Cardiac fibroblast (primary cell): ENCODE measurements at places on chromosomes 3 and 15.

DNA sequence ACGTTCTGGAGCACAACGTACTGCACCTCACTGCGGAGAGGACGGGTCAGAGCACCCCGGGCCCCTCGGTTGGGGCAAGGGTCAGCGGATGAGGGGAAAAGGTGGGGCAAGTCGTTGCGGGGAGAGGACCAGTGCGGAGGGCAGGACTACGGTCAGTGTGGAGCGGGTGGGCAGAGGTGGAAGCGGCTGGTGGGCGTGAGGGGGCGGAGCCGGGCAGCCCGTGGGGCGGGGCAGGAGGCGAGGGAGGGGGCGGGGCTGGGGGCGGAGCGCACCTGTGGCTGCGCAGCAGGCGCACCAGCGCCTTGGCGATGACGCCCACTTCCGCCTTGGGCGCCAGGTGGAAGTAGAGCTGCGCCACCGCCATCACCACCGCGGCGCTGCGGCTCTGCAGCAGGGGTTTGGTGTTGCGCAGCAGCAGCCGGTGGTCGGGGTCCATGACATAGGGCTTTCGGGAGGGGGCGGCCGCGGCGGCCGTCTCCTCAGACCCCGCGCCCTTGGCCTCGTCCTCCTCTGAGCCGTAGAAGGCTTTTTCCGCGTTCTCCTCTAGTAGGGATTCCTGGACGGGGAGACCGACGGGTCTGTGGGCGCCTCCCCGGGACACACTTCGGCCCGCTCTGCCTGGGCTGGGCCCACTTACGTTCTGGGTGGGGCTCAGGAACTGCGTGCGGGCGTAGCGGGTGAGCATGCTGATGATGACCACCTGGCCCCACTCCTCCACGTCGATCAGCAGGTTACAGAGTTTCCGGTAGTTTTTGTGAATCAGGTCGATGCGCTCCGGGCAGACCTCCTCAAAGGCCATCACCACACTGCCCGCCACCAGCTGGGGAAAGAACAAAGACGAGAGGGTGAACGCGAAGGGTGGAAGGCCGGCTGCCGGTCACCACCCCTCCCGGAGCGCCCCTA lies 29.2 kb downstream of the AP3B2 start:
- DNase-seq: no peak

DNA sequence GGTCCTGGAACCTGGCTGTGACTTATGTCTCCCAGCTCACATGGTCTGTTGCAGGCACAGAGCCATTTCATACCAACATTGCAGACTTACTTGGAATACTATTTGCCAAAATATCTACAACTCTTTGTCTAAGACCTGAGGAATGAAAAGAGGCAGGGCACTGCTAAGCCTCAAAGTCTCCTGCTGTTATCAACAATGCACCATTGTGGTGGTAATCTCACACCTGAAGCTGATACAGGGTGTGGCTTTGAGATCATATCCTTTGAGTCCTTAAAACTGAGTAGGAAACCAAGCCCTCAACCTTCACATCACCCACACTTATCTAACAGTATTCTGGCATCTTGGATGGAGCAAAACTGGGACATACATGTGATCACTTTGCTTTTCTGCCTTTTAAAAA lies 782.0 kb downstream of the EPHA3 start:
- no peak for DNase-seq

DNA sequence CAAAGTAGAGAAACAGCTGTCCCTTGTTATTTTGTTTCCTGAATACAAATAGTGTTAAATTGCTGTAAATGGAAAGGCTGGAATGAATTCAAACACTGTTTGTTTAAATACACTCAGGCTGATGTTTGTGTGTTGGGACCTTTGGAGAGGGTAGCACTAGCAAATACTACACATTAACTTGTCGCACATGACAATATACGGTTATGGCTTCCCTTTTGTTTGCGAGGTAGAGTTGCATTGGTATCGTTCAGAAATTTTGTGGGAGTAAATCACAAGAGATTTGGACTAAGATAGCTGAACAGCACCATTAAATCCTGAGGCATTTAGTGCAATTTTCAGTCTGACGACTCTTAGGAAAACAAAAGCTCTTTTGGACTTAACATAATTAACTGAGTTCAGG lies 213.0 kb upstream of the ROBO2 start:
- no peak for DNase-seq

DNA sequence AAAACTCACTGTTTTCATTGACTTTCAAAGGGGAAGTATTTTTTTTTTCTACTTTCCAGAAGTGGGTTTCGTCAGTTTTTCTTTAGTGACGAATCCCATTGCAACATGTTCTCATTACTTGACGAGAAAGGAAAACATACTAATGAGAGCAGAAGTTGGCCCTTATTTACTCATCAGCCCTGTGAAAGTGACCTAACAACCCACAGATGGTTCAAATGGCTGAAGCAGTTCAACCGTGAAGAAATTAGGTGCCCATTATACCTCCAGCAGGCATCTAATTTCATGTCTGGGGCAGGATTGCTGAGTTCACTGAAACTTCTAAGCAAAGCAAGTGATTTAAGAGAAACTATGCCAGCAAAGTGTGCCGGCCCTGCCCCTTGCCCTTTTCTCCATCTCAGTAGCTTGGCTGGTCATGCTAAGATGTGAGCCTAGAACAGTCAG lies 9.0 kb downstream of the AQP9 start:
- peak; percentile 33 for DNase-seq

- DNase-seq: no peak
Measured at GRCh38 chr3:184977796-184978195, 165.8 kb downstream of the VPS8 start.

DNA sequence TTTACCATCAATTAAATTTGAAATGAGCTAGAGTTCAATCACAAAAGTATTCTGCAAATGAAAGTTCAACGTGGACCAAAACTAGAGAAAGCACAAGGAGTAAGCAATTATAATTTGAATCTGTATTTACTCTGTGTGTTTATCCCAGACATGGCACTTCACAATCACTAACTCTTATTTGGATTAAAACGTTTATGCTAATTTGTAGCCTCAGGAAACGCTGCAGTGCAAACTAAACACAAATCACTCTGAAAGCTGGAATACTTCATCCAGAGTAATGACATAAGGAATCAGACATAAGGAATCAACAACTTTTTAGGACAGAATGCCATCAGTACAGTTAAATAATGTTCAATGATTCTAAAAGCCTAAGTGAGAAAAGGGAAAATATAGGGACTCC lies 18.5 kb downstream of the CEP152 start:
- DNase-seq: no peak

DNA sequence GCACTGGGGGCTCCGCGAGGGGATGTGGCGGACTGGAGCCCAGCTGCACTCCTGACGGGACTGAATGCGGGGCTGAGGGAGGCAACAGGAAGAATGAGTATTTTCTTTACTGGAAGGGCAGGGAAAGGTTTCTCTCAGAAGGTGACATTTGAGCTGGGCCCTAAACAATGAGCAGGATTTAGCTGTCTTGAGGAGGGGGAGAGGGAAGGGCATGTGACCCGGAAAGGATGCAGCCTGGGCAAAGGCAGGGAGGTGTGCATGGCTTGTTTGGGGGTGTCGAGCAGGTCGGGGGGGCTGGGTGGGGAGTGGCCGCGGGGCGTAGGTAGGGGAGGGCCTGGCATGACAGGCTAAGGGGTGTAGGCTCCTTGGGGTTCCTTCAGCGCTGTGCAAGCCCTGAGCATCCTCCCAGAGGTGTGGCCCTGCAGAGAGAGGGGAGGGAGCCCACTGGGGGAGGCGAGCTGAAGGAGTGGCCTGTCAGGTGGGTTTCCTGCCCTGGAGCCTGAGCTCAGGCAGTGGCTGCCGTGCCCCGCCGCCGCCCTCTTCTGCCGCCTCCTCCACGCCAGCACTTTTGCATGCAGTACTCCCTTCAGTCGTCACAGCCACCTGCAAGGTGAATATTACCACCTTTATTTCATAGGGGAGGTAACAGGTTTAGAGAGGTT lies 17.2 kb upstream of the ANKDD1A start:
- DNase-seq: no peak

DNA sequence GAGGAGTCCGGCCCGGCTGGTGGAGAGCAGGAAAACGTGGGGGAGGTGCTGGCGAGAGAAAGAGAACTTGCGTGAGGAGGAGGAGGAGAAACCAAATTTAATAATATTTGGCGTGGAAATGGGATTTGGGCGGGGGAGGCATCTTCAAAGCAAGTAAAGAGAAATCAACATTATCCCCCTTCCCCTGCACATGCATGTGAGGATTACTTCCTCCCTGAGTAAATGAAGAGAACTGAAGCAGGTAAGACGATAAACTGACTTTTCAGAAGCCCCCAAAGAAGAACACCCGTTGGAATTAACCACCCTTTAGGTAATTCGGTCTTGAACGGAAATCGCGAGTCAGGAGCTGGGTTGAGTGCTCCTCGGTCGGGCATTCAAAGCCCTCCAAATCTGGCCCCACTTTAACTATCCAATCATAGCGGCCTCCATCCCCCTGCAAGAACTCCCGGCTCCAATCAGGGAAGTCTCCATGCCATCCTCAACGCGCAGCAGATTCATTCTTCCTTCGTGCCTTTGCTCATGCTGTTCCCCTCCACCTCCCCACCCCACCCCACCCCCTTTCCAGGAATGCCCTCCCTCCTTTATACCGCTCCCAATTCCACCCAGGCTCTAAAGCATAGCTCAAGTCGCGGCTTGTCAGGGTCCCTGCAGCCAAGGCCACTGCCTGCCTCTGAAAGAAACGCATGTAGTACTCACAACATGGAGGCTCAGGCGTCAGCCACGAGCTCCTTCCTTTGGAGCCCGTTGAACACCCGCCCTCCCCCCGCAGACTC lies 545 bp upstream of the RFX7 start:
- DNase-seq: peak; percentile 80

DNA sequence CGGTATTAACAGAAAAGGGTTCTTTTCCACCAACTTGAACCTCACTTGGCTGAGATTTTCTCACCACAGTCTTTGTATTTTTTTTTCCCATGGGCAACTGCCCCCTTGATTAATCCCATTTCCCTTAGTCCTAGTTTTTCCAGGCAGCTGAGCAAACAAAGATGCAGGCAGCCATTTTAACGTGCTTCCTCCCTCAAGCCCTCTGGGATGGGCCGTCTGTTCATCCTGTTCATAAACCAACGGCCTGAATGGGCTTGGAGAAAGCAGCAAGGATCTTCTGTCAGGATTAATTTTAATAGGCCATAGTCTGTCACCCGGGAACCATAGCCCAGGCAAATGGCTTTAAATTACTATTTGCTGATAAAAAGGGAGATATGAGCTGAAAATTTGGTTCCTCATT lies 10.4 kb upstream of the POLR2M start:
- no peak for DNase-seq

GRCh38 chr15:74646480-74646879 lies 30.8 kb downstream of the CLK3 start:
- DNase-seq: no peak

DNA sequence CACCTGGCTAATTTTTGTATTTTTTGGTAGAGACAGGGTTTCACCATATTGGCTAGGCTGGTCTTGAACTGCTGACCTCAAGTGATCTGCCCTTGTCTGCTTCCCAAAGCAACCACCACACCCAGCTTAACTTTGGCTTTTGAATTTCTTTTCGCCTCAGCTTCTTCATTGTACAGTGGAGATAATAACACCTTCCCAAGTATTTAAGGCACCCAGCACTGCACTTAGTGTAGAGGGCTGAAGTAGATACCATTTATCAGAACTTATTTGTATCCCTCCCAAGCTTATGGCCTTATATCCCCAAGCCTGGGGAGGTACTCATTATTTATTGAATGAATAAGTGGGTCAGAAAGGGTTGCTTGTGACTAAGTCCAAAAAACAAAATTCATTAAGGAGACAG lies 2.3 kb downstream of the SQOR start:
- DNase-seq: no peak

GRCh38 chr3:4744405-4745234 lies 234.6 kb upstream of the BHLHE40 start:
- peak; percentile 43 for DNase-seq

GRCh38 chr15:52787123-52787503 lies 3.0 kb downstream of the ONECUT1 start:
- DNase-seq: no peak

GRCh38 chr3:53693451-53693850 lies 152.8 kb downstream of the CHDH start:
- DNase-seq: no peak

DNA sequence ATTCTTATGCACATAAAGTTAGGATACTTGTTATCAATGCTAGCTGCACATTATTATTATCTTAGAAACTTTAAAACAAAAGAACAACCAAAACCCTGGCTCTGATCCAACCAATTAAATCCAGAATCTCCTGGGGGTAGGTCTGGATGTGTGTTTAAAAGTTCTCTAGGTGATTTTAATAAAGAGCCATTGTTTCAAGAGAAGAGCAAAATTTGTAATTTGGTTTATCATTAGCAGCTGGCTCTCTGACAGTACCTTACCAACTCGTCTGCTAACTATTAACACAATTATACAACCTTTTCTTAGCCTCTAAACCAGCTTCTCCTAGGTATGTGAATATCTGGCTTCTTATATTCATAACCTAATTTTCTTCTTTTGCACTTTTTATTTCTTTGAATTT lies 68.9 kb downstream of the IFT80 start:
- DNase-seq: no peak

GRCh38 chr15:28994831-28995596 lies 109.2 kb downstream of the APBA2 start:
- no peak for DNase-seq

- peak; percentile 3 for DNase-seq
Measured at GRCh38 chr15:94924971-94925598, 693.7 kb downstream of the MCTP2 start.

GRCh38 chr3:130889416-130889946 lies 4.4 kb upstream of the ATP2C1 start:
- no peak for DNase-seq

- DNase-seq: no peak
Measured at GRCh38 chr15:66072616-66073361, 180.8 kb downstream of the MEGF11 start.

- no peak for DNase-seq
Measured at GRCh38 chr3:69697381-69697780, 41.9 kb upstream of the MITF start.

DNA sequence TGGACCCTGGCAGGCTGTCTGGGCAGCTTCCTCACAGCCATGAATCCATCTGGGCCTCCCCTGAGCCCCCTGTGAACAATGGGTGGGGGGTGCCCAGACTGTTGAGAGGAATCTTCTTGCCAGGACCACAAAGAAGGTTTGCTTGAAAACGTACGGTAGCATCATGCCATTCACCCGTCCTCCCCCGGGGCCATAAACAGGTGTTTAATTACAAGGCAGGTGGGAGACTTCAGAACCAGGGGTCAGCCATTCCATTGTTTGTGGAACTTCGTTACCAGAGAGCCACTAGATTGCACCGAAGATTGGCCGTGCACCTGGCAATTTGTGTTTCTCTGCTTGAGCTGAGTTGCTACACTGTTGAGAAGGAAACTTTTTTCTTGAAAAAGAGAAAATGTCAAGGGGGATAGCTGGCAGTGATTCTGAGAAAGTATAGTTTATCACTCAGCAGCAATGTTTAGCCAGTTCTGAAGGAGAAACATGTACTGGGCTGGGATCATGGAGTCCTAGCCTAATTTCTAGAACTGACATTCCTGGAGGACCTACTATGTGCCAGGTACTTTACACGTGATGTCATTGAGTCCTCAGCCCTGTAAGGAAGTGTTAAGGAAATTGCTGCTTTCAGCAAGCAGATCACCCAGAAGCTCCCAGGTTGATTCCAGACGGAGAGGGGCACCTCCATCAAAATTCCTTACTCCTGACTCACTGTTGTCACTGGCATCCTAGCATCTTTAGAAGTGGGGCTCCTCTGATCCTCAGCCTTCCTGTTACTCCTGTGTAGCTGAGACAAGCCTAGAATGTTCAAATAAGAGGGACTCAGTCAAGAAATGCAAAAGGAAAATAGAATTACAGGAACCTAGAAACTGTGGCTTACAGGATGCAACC lies 103.8 kb upstream of the UBE2E1 start:
- DNase-seq: peak; percentile 17
